SK-N-DZ (cell line): ENCODE measurements at places on chromosomes 7 and 10.
A peak's percentile ranks its signal among the peaks of the same experiment; 100 is the strongest.

GRCh38 chr10:33279276-33279675 is 55.2 kb downstream of the NRP1 start:
- peak; percentile 42 for DNase-seq

GRCh38 chr10:18949391-18949790 is 99.2 kb upstream of the MALRD1 start:
- DNase-seq = no peak

- DNase-seq = peak; percentile 64
Observed at GRCh38 chr10:5283305-5284158, 81.2 kb upstream of the UCN3 start.

DNA sequence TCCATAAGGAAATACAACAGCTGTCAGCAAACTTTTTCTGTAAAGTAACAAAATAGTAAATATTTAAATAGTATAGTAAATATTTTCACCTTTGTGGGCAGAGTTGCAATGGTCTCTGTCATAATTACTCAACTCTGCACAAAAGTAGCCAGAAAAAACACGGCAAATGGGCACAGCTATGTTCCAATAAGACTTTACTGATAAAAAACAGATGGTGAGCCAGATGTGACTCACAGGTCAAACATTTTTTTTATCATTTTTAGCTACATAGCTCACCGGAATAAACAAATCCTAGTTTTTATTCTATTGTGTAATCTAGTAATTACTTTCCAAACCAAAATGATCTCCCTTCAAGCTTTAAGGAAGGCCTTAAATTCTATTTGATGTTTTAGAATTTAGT is 55.3 kb downstream of the NCAPG2 start:
- no peak for DNase-seq

DNA sequence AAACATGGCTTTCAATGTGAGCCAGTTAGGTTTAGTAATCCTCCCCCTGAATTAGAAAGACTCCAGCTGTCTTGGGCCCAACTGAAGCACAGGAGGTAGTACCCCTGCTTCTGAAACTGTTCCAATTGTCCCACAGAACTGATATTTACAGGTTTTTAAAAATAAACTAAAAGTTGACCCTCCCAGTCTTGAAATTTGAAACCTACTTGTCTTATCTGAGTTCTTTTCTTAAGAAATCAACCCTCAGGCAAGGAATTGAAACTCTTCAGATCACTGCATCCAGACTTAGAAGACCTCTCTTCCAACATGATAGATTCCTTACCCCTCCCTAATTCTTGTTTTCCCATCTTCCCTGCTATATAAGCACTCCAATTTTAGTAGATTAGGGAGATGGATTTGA is 13.3 kb upstream of the ARHGAP21 start:
- DNase-seq = no peak

DNA sequence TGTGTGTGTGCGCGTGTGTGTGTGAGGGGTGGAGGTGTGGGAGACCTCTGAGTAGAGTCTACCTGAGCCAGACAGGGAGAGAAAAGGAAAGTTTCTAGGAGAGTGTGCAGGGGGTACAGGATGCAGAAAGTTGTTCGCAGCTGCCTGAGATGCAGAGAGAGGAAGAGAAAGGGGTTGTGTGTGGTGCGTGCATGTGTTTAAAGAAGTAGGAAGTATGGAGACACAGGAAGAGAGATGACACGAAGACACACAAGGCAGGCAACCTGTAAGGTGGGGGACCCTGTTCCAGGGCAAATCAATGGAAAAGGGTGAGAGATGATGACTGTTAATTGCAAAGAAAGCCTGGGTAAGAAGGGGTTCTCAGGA is 52.2 kb downstream of the C10orf105 start:
- no peak for DNase-seq

DNA sequence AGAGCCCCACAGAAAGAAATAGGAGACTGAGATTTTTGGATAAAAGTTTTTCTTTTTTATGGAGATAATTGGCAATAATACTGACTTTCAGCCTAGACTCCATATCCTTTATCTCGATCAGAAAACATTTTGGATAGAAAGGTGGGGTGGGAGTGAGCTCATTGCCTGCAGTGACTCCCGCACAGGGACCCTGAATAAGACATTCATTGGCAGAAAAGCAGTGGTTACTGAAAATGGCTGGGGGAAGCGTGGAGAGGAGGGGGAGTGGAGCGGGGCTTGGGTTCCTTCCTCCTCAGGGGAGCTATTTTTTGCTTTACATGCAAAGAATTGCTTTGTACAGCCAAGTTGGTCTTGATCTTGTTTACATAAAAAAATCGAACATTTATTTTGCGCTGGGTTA is 90.4 kb upstream of the BMPER start:
- DNase-seq = no peak

DNA sequence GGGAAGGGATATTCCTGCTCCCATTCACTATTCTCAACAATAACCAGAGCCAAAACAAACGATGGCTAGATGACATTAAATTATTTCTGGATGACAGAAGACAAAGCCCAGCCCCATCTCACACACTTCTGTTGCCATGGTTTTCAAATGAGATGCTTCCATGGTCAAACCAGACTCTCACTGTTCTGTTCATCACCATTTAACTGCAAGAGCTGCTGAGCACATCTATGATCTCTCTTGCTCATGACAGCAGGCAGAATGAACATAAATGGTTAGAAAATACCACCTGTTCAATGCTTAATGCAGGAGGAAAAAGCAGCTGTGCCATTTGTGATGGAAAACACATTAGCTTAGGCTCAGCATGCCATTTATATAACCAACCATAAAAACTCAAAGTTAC is 758.6 kb upstream of the ZWINT start:
- DNase-seq = peak; percentile 89
